RCC 7860 (cell line): ENCODE measurements at places on chromosomes 1 and 21.

DNA sequence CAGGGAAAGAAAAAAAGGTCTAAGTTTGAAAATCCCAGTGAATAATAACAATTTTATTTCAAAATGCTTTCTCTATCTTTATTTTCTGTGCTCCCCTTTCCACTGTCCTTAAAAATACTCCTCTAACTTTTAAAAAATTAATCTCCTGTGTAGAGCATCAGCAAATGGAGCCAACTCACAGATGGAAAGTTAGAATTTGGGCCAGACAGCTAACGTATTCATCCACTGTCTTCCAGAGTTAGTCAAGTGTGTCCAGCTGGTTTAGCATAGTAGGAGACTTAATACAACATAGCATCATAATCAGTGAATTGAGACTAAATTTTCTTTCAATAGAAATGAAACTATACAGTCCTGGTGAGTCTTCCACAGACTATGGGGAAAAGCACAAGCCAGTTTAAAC is 419.0 kb upstream of the LRRC7 start:
- no peak for DNase-seq

- no peak for DNase-seq
Observed at GRCh38 chr1:243628476-243628907, 221.6 kb downstream of the AKT3 start.

DNA sequence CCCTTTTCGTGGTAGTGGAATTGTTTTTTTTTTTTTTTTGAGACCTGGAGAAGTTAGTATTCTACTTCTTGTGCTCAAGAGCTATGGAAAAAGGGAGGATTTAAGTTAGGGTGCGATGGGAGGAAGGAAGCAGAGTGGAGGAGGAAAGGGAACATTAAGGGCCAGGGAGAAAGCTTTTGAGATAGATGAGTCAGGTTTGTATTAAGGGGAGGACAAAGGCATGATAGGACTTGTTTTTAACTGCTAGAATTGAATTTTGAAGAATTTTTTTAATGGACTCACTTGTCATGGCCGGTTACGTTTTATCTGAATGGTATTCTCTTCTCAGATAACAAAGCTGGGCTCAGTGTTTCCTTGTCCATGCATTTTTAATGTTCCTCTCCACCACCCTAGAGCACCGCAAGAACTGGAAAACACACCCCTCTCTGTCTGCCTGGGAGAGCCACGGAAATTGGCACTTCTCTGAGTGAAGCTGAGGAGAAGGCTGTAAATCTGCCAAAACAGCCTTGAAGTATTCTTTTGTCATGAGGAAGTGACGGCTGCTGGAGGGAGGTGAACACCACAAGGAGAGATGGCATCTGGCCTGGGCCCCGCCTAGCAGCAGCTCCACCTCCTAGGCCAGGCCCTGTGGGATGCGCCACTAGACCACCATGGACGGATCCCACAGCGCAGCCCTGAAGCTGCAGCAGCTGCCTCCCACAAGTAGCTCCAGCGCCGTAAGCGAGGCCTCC is 3.5 kb downstream of the NIPAL3 start:
- no peak for DNase-seq

GRCh38 chr1:1462318-1462966 is 9.1 kb upstream of the ATAD3B start:
- DNase-seq = peak; percentile 6
